ENCODE measurements at places on chromosomes 6 and 20.
A peak's percentile ranks its signal among the peaks of the same experiment; 100 is the strongest.

DNA sequence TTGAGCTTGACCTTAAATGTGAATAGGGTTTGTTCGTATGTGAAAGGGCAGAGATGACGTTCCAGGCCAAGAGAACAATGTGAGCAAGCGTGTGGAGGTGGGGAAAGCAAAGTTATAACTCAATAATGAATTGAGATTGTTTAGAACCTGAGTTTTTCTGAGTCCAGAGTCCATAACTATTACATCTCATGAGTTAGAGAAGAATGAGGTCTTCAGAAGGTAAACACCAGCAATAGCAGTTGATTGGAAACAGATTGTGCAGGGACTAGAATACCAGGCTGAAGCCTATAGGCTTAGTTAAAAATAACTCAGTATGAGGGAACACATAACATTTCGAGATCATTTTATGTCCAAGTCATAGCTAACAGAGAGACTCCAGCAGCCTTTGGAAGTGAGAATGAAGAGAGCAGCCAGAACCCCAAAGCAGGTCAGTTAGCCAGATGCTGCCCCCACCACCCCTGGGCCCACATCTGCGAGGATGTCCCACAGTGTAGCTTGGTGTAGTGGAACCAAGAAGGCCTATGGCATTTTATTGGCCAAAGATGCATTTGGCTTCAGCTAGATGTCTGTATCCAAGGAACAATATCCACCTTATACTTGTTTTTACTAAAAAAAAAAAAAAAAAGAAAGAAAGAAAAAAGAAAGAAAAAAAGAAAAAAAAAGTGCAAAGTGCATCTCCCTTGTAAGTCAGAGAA is 121.7 kb downstream of the TNFRSF21 start:
- DNase-seq = no peak

DNA sequence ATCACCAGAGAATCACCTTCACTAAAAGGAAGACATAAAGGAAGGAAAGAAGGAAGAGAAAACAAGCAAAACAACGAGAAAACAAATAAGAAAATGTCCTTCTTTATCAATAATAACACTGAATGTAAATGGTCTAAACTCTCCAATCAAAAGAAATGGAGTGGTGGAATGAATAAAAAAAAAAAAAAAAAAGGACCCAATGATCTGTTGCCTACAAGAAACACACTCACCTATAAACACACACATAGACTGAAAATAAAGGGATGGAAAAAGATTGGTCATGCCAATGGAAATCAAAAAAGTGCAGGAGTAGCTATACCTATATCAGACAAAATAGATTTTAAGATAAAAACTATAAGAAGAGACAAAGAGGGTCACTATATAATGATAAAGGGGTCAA is 30.2 kb upstream of the HLA-E start:
- no peak for DNase-seq

DNA sequence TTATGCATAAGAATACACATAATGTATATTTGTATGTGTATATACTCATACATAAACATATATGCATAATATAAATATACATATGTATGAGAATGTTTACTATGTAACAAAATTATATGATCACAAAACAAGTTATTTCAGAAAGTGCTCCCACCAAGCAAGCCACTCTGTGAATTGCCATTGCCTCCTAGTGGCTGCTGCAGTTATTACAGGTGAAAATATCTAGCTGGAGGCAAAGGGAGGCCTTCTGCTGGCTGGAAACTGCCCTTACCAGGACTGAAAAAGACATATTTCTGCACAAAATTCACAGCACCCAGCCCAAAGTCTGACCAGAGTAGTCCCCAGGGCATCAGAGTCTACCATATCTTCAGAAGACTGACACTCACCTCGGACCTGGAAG is 14.4 kb upstream of the ADAM33 start:
- DNase-seq = peak; percentile 16

DNA sequence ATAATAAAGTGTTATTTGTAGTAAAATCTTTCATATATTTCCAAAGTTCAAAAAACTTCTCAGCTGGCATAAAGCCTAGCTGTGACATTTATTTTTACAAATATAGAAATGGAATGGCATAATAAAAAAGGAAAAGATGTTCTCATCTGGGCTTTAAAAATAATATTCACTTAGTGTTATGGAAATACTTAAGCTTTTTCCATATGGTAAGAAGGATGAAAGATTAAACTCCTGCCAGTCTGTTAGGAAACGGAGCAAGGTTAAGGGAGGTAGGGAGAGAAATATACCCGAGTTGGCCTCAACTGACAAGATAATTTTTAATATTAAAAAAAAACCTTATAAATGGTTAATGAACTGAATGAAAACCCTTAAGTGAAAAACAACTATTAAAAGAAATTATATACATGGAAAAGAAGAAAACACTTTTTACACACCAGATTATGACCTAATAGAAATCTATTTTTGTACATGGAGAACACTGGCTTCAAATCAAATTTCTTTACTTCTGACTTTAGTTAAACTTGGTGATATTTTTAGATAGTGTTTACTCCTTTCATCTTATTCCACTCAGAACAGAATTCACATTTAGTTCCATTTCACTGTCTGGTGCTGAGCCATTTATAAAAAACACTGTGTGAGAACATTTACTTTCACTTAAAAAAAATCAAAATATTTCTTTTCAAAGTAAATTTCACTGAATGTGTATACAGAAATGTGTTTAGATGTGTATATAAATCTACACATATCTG is 137.0 kb downstream of the DST start:
- DNase-seq = no peak

- DNase-seq = no peak
Measured at GRCh38 chr6:1619098-1619672, 9.5 kb downstream of the FOXC1 start.

GRCh38 chr6:157825243-157825904 is 2.3 kb downstream of the SNX9 start:
- no peak for DNase-seq

GRCh38 chr6:52394251-52394666 is 25.9 kb upstream of the EFHC1 start:
- DNase-seq = peak; percentile 69
